ENCODE measurements at places on chromosomes 3 and 15. TPM values are rescaled to one million over a fixed set of nuclear protein-coding genes. Genes with fewer than 3 reads are reported as not detected.

Gene PIF1
- total RNA-seq = 6.3 TPM

Gene CHRNA7
- total RNA-seq = 1.2 TPM

Gene DENND4A
- total RNA-seq = 20.0 TPM

Gene PARP16
- total RNA-seq = 3.5 TPM

Gene SPTSSB
- total RNA-seq = 0.20 TPM

Gene LRRC3B
- total RNA-seq = not detected

Gene CHRD
- total RNA-seq = 10.9 TPM

Gene DUOXA2
- total RNA-seq = not detected

Gene MUSTN1
- total RNA-seq = 0.13 TPM

Gene FBXW12
- not detected for total RNA-seq

Gene C15orf61
- total RNA-seq = 2.5 TPM

Gene TMCO5A
- not detected for total RNA-seq

Gene FAM107A
- total RNA-seq = 0.07 TPM

Data from smooth muscle cell of the pulmonary artery (primary cell).